ENCODE measurements at places on chromosomes 2 and 18.

GRCh38 chr2:20015482-20016083 lies 3.1 kb upstream of the MATN3 start:
- DNase-seq = no peak

DNA sequence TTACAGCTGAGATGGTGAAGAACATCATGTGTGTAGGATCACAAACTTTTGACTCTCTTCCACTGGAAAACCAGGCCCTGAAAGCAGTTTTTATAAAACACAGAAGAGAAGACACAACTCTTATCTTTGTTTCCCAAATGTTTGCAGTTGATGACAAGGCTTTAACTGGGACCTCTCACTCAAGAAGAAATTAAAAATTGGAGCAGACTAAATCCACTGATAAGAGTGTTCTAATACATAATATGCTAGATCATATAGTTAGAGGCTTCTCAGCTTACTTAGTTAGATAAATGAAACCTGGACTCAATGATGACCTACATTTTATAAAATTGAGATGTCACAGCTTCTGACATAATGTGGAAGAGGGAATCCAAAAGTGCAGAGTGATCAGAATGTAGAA lies 158.3 kb upstream of the WDSUB1 start:
- no peak for DNase-seq

DNA sequence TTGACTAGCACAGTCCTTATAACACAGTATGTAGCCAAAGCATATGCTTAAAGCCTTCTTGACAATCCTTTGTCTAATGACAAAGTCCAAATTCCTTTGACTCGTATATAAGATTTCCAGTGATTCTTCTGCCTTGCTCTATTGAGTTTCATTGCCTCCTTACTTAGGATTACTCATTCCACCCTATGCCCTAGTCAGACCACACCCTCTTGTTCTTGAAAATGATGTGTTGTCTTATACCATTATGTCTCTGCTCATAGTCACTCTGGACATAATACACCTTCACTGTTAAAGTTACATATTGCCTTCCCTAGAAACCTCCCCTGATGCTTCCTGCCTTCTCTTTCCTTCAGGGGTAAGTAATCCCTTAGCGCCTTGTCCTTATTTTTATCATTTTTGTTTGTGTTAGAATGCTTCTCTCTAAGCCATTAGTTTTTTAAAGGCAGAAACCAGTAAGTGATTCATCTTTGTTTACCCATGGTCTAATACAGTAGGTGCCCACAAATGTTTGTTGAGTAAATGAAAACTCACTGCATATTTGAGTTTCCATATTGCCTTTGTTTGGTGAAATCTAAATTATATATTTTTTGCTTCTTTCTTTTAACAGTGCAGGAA lies 19.3 kb downstream of the GPD2 start:
- no peak for DNase-seq

DNA sequence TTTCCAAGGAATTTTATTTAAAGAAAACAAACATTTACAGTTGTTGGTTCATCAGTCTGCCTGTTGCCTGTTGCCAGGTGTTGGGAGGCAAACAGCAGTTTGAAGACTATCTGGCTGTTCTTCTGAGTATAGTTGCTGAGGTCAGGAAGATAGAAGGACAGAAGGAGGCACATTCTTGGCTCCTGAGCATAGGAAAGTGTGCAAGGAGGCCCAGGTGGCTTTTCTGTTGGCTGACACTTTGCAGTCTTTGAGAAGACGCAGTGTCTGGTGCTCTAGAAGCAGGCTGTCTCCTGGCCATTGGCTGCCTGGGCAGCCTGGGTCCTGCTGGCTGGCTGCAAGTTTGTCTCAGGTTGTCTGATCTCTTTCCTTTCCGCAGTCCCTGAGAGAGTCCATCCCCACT lies 36.4 kb downstream of the TMEM17 start:
- DNase-seq = no peak

GRCh38 chr2:46305187-46305586 lies 8.0 kb downstream of the EPAS1 start:
- DNase-seq = no peak

DNA sequence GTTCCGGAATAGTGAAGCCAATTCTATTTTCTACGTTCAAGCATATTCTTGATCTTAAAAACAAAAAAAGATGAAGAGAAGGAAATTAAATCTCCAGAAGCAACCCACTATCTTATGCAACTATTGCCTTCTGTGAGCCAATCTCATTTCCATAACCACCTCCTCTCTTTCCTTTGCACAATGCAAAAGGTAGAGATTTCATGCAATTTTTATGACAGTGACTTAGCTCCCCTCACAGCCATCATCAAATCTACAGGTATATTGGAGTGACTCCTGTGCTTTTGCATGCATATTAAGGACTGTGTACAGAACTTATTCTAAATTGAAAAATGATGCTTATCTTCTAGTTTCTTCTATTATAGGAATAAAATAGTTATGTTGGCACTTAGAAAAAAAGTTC lies 191.8 kb downstream of the DCC start:
- no peak for DNase-seq

- no peak for DNase-seq
Measured at GRCh38 chr18:31574359-31574758, 17.3 kb upstream of the TTR start.

- no peak for DNase-seq
Measured at GRCh38 chr2:190882411-190882766, 1.8 kb downstream of the GLS start.

DNA sequence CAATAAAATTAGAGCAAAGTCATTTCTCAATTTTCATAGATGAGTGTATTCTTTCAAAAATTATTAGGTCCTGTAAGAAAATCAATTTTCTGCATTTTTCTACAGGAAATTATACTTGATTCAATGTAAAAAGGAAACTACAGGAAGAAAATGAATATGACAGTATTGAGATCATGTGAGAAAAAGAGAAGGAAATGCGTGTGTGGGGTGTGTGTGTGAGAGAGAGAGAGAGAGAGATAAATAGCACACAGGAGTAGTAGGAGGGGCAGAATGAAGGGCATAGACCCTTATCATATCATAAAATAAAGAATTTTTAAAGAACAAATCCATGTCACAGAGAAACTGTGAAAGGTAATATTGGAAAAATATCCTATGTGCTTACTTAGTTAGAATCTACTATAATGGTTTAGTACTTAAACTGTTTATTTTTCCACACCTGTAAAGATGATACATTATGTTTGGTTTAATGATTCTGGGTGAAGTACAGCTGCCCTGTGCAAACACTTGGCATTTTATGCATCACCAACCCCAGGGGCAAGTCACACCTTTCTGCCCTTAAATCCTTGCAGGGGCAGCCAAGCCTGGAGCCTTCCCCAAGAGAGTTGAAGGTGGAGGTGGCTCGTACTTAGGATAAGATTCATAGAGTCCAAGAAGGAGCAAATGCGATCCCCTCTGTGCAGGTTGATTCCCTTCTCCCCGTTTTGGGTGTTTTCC lies 276.4 kb downstream of the TGIF1 start:
- no peak for DNase-seq

GRCh38 chr2:177221970-177222369 lies 9.4 kb downstream of the HNRNPA3 start:
- DNase-seq = no peak

- DNase-seq = no peak
Measured at GRCh38 chr2:157897106-157897971, 21.2 kb upstream of the ACVR1 start.

DNA sequence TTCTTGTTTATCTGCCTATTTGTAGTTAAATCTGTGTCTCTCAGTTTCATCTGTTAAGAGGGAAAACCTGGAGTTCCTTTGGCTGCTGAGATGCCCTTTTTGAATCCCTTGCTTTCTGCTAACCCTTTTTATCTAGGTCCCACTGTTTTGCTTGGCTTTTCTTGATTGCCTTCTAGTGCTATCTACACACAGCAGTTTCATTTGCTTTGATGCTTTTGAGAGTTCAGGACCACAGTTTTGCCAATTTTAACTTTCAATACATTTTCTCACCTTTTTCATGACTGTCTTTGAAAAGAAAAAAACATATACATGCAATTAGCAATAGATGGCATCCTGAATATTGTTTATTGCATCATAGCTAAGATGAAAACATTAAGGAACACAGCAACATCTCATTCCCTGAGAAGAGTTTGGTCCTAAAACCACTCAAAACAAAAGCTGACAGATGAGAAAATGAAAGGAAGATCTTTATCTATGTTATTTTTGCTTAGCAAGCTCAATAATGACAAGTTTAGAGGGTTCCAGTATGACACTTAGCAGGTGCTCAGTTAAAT lies 241.4 kb upstream of the MEX3C start:
- no peak for DNase-seq

DNA sequence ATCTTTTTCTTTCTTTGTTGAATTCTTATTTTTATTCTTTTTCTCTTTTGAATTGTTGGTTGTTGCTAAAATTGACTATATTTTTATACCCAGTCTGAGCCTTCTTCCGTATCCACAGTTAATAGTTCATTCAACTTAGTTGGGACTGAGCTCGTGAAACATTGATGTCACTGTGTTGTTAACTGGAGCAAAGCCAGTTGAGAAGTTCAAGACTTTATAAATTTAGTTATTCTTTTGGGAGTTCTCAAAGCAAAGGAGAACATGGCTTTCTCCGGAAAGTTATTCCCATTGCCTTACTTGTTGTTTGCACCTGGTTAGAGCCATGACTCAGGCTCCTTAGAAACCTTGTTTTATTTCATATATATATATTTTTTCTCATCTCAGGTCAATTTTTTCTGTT lies 8.8 kb downstream of the CTLA4 start:
- DNase-seq = no peak

GRCh38 chr2:37039580-37039979 lies 44.6 kb downstream of the HEATR5B start:
- no peak for DNase-seq

- no peak for DNase-seq
Measured at GRCh38 chr2:43146083-43146482, 80.3 kb downstream of the ZFP36L2 start.

All from NCI-H524 treated with DMSO at 0.1 percent for 48 hours (cell line).